ENCODE measurements at places on chromosomes 2 and 18. TPM values are rescaled to one million over a fixed set of nuclear protein-coding genes. Genes with fewer than 3 reads are reported as not detected.

- H3K36me3 ChIP-seq, result no peaks in the 10 kb centered on the region
- H3K27me3 ChIP-seq, result no peaks in the 10 kb centered on the region
- peaks cover 27% of the 10 kb centered on the region for H3K4me1 ChIP-seq
These were observed 18.5 kb downstream of the RBMS1 start for GRCh38 chr2:160474891-160475787.

DNA sequence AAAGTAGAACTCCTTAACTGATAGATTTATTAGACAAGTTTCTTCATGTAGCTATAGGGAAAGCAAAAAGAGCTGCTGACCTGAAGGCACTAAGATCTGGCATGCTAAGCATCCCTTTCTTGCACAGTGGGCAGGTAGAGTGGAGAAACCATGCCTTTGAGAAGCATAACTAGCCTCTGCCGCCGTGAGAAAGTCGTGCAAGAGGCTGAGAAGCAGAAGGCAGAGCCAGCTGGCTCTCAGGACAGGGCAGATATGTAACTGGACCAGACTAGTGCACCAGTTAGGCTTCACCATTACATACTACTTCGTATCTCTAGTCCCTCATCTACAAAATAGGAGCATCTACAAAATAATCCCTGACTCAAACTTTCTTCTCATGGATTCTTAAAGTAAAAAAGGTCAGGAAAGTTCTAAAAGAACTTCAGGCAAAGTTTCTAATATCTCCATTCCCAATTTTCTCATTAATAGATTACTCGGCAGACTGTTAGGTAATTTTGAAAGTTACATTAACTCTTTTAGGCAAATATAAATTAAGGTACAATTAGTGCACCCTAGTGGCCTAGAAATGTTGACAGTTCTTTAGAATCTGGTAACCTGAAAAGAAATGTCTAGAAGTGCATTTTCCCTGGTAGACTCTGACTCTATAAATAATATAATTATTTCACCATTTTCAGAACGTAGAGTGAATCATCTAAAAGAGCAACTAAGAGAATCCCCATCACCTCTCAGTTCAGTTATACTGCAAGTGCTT is 10.3 kb downstream of the ERBB4 start:
- no peak overlapping the region for H3K4me3 ChIP-seq
- no peaks in the 10 kb centered on the region for H3K27me3 ChIP-seq
- H3K4me1 ChIP-seq, result no peaks in the 10 kb centered on the region
- DNase-seq, result no peak
- no peaks in the 10 kb centered on the region for H3K36me3 ChIP-seq

DNA sequence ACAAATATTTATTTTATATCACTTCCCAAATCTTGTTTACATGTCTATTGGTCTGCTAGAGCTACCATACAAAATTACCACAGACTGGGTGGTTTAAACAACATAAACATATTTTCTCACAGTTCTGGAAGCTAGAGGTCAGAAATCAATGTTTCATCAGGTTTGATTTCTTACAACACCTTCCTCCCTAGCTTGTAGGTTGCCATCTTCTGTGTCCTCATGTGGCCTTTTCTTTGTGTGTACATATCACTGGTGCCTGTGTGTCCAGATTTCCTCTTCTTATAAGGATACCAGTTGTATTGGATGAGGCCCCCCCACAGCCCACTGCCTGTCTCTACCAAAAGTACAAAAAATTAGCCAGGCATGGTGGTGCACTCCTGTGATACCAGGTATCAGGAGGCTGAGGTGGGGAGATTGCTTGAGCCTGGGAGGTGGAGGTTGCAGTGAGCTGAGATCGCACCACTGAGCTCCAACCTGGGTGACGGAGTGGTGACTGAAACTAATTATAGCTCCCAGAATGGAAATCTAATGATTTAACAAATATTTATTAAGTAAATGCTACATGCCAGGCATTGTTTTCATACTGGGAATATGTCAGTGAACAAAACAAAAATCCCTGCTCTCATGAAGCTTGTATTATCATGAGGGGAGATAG is 13.6 kb downstream of the EML4 start:
- H3K36me3 ChIP-seq, result no peaks in the 10 kb centered on the region
- no peak overlapping the region for H3K4me3 ChIP-seq
- peaks cover 29% of the 10 kb centered on the region for H3K4me1 ChIP-seq

The FAM124B gene
- total RNA-seq, result 0.46 TPM

The RAMP1 gene
- total RNA-seq, result 28.9 TPM

The CDH7 gene
- total RNA-seq, result not detected

The HS1BP3 gene
- 34.8 TPM for total RNA-seq

Measured in adrenal gland (tissue), 19 donors.